ENCODE measurements at places on chromosomes 6 and 20. TPM values are rescaled to one million over a fixed set of nuclear protein-coding genes. Genes with fewer than 3 reads are reported as not detected.
A peak's percentile ranks its signal among the peaks of the same experiment; 100 is the strongest.

- H3K27me3 ChIP-seq, result no peaks in the 10 kb centered on the region
- no peaks in the 10 kb centered on the region for H3K36me3 ChIP-seq
- no peak for DNase-seq
- H3K4me3 ChIP-seq, result no peak overlapping the region
Measured at GRCh38 chr6:6971369-6971768, 136.4 kb upstream of the RREB1 start.

- no peaks in the 10 kb centered on the region for H3K4me1 ChIP-seq
- no peak overlapping the region for H3K27ac ChIP-seq
- H3K27me3 ChIP-seq, result no peaks in the 10 kb centered on the region
- no peak for DNase-seq
- H3K36me3 ChIP-seq, result no peaks in the 10 kb centered on the region
Measured at GRCh38 chr6:28425944-28426541, 17.2 kb downstream of the ZSCAN23 start.

- no peaks in the 10 kb centered on the region for H3K4me1 ChIP-seq
- no peaks in the 10 kb centered on the region for H3K27me3 ChIP-seq
- H3K4me3 ChIP-seq, result no peak overlapping the region
- H3K27ac ChIP-seq, result no peak overlapping the region
- no peak for DNase-seq
Measured at GRCh38 chr20:39258253-39258652, 296.1 kb downstream of the DHX35 start.

DNA sequence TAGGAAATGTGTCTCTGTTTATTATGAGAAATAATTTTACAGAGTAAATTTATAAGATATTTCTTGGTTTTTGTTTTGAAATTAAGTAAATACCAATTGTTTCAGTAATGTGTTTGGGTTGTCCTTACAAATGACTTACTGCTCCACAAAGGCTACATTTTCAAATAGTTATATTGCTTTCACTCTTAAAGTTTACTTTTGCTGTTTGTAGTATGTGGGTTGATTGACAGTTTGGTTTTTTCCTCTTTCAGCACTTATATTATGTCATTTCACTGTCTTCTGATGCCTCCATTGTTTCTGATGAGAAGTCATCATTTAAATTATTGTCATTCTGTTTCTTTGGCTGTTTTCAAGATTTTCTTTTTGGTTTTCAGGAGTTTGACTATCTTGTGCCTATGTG, 34.9 kb upstream of the SUMO4 start:
- H3K4me1 ChIP-seq, result peaks cover 35% of the 10 kb centered on the region
- no peak overlapping the region for H3K4me3 ChIP-seq
- no peaks in the 10 kb centered on the region for H3K27me3 ChIP-seq
- H3K27ac ChIP-seq, result no peak overlapping the region
- DNase-seq, result no peak

- H3K27me3 ChIP-seq, result no peaks in the 10 kb centered on the region
- H3K4me3 ChIP-seq, result no peak overlapping the region
- no peak for DNase-seq
- H3K36me3 ChIP-seq, result no peaks in the 10 kb centered on the region
Measured at GRCh38 chr6:19929312-19929711, 92.1 kb downstream of the ID4 start.

DNA sequence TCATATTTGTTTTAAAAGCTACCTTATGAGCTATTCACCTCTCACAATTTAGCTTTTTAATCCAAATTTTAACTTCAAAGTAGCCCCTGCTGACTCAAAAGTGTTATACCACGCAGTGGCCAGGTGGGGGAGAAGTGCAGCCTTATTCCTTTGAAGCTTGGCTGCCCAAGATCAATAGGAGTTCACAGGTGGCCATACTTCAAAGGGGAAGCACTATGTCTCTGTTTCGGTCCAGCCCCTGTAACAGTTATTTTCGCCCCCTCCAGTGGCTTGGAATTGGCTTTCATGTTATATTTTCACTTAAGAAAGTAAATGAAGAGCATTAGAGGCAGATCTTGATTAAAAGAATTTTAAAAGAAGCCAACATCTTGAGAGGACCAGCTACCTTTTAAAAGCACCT, 608.4 kb downstream of the EPHA7 start:
- peak; percentile 1 for DNase-seq
- H3K36me3 ChIP-seq, result no peaks in the 10 kb centered on the region
- no peak overlapping the region for H3K4me3 ChIP-seq
- no peaks in the 10 kb centered on the region for H3K4me1 ChIP-seq
- no peaks in the 10 kb centered on the region for H3K27me3 ChIP-seq

GRCh38 chr6:37994223-37994622, 174.7 kb downstream of the ZFAND3 start:
- H3K36me3 ChIP-seq, result no peaks in the 10 kb centered on the region
- H3K27ac ChIP-seq, result no peak overlapping the region
- no peak for DNase-seq
- no peaks in the 10 kb centered on the region for H3K4me1 ChIP-seq
- H3K4me3 ChIP-seq, result no peak overlapping the region
- H3K27me3 ChIP-seq, result no peaks in the 10 kb centered on the region

DNA sequence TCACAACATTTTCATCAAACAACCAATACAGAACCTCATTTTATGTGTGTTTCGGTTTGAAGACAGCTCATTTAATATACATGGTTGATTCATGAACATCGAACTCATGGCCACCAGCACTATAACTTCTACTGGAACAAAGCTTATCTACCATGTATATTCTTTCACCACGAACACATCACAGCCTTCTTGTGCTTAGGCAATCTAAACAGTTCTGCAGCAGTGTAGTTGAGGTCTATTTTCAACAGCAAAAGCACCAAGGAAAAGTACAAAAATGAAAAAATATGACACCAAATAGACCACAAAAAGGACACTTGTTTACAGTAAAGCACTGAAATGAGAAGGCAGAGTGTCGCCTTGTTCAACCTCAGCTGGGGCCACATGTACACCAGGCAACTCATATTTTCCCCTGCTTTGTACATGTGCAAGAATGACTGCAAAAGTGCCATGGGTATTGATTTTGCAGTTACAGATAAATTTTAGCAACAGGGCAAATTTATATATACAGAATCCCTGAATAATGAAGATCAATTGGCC, 25.8 kb upstream of the KCNK5 start:
- no peaks in the 10 kb centered on the region for H3K36me3 ChIP-seq
- H3K4me3 ChIP-seq, result no peak overlapping the region
- no peaks in the 10 kb centered on the region for H3K27me3 ChIP-seq
- no peak for DNase-seq
- no peaks in the 10 kb centered on the region for H3K4me1 ChIP-seq
- no peak overlapping the region for H3K27ac ChIP-seq

DNA sequence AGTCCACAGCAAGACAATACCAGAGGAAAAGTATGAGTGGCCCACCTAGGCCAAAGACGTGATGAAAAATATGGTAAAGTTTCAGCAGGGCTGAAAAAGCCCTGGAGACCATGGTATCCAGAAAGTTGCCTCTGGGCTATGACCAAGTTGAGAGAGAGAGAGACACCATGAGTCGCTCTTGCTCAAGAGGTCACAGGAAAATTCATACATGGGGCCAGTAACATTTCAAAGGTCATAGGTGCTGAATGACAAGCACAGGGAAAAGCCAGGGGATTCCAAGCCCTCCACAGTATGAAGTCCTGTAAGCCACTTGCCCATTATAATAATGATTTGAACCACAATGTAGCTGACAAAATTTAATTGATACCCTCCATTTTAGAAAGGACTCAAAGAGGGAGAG, 657.7 kb upstream of the CITED2 start:
- H3K27ac ChIP-seq, result no peak overlapping the region
- H3K36me3 ChIP-seq, result no peaks in the 10 kb centered on the region
- no peak for DNase-seq
- no peaks in the 10 kb centered on the region for H3K4me1 ChIP-seq
- no peak overlapping the region for H3K4me3 ChIP-seq
- no peaks in the 10 kb centered on the region for H3K27me3 ChIP-seq

- H3K36me3 ChIP-seq, result peaks cover 4% of the 10 kb centered on the region
- no peak overlapping the region for H3K27ac ChIP-seq
- no peaks in the 10 kb centered on the region for H3K27me3 ChIP-seq
- H3K4me3 ChIP-seq, result peak overlapping the region; percentile 47
- peak; percentile 50 for DNase-seq
Measured at GRCh38 chr6:35048631-35049083, 92.5 kb downstream of the TCP11 start.

- H3K4me1 ChIP-seq, result no peaks in the 10 kb centered on the region
- H3K27me3 ChIP-seq, result no peaks in the 10 kb centered on the region
- no peak overlapping the region for H3K4me3 ChIP-seq
- DNase-seq, result no peak
- H3K36me3 ChIP-seq, result peaks cover 16% of the 10 kb centered on the region
- no peak overlapping the region for H3K27ac ChIP-seq
Measured at GRCh38 chr6:83132121-83132520, 60.9 kb downstream of the PGM3 start.

DNA sequence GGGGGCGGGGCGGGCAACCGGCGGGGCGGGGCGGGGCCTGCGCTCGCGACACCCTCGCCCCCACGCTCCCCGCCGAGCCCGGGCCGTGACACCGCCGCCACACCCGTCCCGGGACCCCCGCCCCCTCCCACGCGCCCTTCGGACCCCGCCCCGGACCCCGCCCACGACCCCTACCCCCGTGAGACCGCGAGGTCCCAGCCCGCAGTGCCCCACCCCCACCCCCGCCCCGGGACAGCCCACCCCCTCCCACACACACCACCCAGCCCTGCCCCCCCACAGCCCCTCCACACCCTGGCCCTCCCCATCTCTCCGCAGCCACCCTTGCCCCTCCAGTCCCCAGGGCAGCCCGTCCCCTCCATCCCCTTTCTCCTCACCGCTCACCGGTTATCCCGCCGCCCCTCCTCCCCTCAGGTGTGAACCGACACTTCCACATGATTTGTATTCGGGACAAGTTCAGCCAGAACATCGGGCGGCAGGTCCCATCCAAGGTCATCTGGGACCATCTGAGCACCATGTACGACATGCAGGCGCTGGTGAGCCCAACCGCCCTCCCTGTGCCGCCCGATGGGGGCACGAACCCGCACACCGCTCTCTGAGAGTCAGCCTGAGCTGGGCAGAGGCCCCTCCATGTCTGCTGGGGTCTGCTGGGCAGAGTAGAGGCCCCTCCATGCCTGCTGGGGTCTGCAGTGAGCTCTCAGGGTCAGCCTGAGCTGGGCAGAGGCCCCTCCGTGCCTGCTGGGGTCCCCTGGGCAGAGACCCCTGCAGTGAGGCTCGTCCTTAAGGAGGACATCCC, 622 bp downstream of the MRGBP start:
- peaks cover 25% of the 10 kb centered on the region for H3K36me3 ChIP-seq
- H3K4me3 ChIP-seq, result peak overlapping the region; percentile 63
- no peak for DNase-seq
- no peak overlapping the region for H3K27ac ChIP-seq
- H3K4me1 ChIP-seq, result peaks cover 14% of the 10 kb centered on the region

DNA sequence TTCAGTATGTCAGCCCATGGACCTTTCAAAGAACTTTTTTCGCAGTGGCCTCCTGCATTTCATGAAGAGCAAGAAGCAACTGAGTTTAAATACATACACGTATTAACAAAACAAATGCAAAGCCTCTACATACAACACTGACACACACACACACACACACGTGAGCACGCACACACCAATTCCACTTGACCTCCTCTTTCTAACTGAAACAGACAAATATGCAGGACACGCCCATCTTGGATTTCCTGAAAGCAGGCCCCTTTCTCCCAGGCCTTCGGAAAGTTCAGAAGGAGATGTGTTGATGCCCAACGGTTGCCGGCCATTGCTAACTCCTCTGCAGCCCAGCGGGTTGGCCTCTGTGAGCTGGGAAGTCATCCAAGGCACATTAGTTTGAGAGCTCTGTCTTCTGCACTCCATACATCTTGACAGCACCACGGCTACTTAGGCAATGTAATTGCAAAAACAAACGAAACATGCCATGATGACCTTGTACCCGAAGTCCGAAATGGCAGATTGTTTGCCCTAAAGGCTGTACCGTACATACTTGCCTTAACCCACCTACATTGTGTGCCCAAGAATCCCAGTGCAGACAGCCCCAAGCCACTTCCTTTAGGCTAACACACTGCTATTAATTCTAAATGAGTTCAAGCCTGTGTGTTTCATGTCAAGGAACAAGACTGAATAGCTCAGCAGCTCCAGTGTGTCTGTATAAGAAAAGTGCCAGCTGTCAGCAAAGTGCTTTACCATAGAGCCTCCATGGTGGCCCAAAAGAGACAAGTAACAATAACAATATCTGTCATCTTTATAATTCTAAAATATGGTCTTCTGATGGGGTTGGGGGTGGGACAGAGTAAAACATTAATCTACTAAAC, 138.8 kb upstream of the RNF217 start:
- no peaks in the 10 kb centered on the region for H3K27me3 ChIP-seq
- H3K36me3 ChIP-seq, result no peaks in the 10 kb centered on the region
- H3K4me1 ChIP-seq, result no peaks in the 10 kb centered on the region
- no peak overlapping the region for H3K4me3 ChIP-seq

DNA sequence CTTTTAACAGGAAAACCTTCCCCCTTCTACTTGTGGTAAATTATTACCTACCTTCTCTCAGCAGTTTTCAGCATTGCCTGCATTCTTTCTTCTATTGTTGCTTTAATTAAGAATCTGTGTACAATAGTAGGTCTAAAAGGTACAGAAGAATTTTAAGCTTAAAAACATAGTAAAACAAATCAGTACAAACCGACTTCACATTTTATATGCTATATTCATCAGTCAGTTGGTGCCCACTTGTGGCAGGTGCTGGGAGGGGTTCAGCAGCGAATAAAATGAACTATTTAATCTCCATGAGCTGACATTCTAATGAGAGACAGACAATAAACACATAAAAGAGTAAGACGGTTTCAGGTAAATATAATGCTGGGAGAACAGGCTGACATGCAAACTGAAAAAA, 73.4 kb upstream of the FBXO30 start:
- H3K4me1 ChIP-seq, result no peaks in the 10 kb centered on the region
- DNase-seq, result peak; percentile 44
- no peak overlapping the region for H3K4me3 ChIP-seq
- no peak overlapping the region for H3K27ac ChIP-seq
- H3K36me3 ChIP-seq, result peaks cover 5% of the 10 kb centered on the region
- H3K27me3 ChIP-seq, result no peaks in the 10 kb centered on the region

DNA sequence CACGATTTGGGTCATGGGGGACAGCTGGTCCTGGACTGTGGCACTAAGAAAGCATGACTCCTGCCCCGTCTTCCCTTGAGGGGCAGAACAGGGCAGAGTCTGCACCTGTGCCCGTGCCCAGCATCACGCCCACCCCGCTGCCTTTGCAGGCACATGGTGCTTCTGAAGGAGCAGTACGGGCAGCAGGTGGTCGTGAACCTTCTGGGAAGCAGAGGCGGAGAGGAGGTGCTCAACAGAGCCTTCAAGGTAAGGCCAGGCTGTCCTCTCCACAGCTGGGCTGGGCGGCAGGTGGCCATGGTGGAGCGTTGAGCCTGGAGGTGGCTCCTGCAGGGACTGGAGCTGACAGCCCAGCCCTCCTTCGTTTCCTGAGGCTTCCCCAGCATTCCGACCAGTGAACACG, 77.4 kb downstream of the SYNJ2 start:
- no peak overlapping the region for H3K27ac ChIP-seq
- no peak overlapping the region for H3K4me3 ChIP-seq
- no peaks in the 10 kb centered on the region for H3K27me3 ChIP-seq
- no peaks in the 10 kb centered on the region for H3K4me1 ChIP-seq
- no peak for DNase-seq

- H3K4me3 ChIP-seq, result no peak overlapping the region
- no peaks in the 10 kb centered on the region for H3K4me1 ChIP-seq
- no peak overlapping the region for H3K27ac ChIP-seq
- no peak for DNase-seq
- H3K36me3 ChIP-seq, result no peaks in the 10 kb centered on the region
- no peaks in the 10 kb centered on the region for H3K27me3 ChIP-seq
Measured at GRCh38 chr20:22601361-22602141, 17.2 kb upstream of the FOXA2 start.

The RWDD2A gene
- 2.9 TPM for total RNA-seq

The BNIP5 gene
- total RNA-seq, result 0.10 TPM

The PBOV1 gene
- total RNA-seq, result not detected

The POU5F1 gene
- total RNA-seq, result 0.83 TPM

The IMPG1 gene
- total RNA-seq, result not detected

The FAM209B gene
- total RNA-seq, result 1.9 TPM
